Upper lobe of right lung (tissue), 1 donor: ENCODE measurements at places on chromosomes 7 and 10.
A peak's percentile ranks its signal among the peaks of the same experiment; 100 is the strongest.

GRCh38 chr7:42347616-42348015 is 110.6 kb upstream of the GLI3 start:
- DNase-seq = no peak
- no peak overlapping the region for H3K4me3 ChIP-seq
- H3K27me3 ChIP-seq = no peaks in the 10 kb centered on the region
- H3K36me3 ChIP-seq = no peaks in the 10 kb centered on the region
- no peaks in the 10 kb centered on the region for H3K4me1 ChIP-seq

GRCh38 chr7:22110881-22111280 is 165.2 kb upstream of the CDCA7L start:
- no peak overlapping the region for H3K4me3 ChIP-seq
- H3K4me1 ChIP-seq = no peaks in the 10 kb centered on the region
- no peak overlapping the region for H3K27ac ChIP-seq
- H3K27me3 ChIP-seq = no peaks in the 10 kb centered on the region
- no peak for DNase-seq
- H3K36me3 ChIP-seq = no peaks in the 10 kb centered on the region

- no peak for DNase-seq
- H3K27ac ChIP-seq = no peak within 1 kb of the TSS
- no peaks in the 10 kb centered on the region for H3K4me1 ChIP-seq
- no peaks in the 10 kb centered on the region for H3K36me3 ChIP-seq
- H3K4me3 ChIP-seq = no peak within 1 kb of the TSS
- peaks cover 9% of the 10 kb centered on the region for H3K27me3 ChIP-seq
Observed at GRCh38 chr10:96358851-96359540, at the start of gene OPALIN. OPALIN (minus strand) TSS chr10:96359002; CDS start chr10:96358896, 106 bp downstream.

DNA sequence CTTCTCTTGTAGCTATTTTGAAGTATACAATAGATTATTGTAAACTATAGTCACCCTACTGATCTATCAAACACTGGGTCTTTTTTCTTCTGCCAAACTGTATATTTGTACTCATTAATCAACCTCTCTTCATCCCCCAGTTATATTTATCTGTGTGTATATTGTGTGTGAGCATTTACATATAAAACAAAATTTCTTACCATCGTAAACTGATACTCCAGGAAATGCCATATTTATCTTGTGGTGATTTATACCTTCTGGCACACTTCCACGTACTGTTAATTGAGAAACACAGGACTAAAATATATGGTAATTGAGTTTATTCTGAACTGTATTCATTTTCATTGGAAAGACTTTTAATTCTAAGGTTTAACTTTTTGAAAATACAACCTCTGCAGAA is 18.9 kb downstream of the ANLN start:
- H3K4me1 ChIP-seq = no peaks in the 10 kb centered on the region
- H3K27me3 ChIP-seq = no peaks in the 10 kb centered on the region
- H3K4me3 ChIP-seq = no peak overlapping the region
- no peak for DNase-seq

GRCh38 chr10:132716691-132717490 is 69.1 kb downstream of the NKX6-2 start:
- H3K4me1 ChIP-seq = no peaks in the 10 kb centered on the region
- peak; percentile 37 for DNase-seq
- H3K27me3 ChIP-seq = no peaks in the 10 kb centered on the region
- H3K36me3 ChIP-seq = peaks cover 6% of the 10 kb centered on the region
- no peak overlapping the region for H3K27ac ChIP-seq

GRCh38 chr7:106793015-106793975 is 71.8 kb upstream of the PIK3CG start:
- H3K27ac ChIP-seq = no peak overlapping the region
- no peak overlapping the region for H3K4me3 ChIP-seq
- DNase-seq = no peak
- no peaks in the 10 kb centered on the region for H3K36me3 ChIP-seq

- no peaks in the 10 kb centered on the region for H3K4me1 ChIP-seq
- H3K27me3 ChIP-seq = no peaks in the 10 kb centered on the region
- H3K36me3 ChIP-seq = no peaks in the 10 kb centered on the region
- no peak overlapping the region for H3K4me3 ChIP-seq
- DNase-seq = no peak
Observed at GRCh38 chr10:83673316-83673715, 466.0 kb upstream of the GHITM start.

DNA sequence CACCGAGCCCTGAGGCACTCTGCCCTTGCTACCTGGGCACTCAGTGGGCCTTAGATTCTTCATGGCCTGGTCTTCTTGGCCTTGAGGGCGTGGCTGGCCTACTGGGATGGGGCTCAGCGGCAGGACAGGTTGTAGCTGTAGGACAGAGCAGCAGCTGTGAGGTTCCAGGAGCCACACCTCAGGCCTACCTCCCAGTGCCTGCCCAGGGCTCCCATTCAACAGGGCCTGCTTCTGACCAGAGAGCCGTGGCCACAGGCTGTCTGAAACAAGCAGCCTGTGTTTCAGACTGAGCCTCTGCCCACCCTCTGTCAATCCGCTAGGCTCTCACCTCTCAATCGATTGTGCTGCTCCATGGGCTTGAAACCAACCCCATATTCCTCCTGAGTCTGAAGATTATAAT is 928.0 kb upstream of the ZNF722 start:
- no peak overlapping the region for H3K4me3 ChIP-seq
- H3K27me3 ChIP-seq = no peaks in the 10 kb centered on the region

DNA sequence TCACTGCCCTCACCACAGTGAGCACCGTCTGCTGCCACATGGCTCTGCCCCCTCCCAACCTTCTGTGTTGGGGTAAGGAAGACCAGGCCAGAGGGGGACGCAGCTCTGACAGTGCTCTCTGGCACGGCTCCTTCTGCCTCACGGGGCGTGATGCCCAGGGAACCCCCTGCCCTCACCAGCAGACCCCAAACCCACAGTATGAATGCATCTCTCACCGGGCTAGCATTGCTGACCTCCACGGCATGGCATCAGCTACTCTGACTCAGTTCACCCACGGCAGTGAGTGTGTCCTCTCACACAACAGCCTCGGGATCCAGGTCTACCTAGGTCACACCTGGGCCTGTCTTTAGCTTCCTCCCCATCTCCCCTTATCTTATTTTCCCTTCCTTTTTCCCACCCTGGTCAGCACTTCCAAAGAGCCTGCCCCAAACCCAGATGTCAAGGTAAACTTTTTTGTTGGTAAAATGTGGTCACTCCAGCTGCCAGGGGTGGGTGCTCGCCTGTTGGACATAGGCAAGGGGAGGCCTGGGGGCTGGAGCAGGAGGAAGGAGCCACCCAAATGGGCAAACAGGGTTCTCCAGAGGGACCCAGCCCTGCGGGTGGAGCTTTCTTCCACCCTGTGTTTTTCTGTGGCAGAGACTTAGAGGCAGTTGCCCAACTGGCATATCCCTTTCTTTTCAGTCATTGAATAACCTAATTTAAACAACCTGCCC is 4.4 kb downstream of the CALML3 start:
- H3K36me3 ChIP-seq = no peaks in the 10 kb centered on the region
- no peaks in the 10 kb centered on the region for H3K27me3 ChIP-seq
- H3K27ac ChIP-seq = no peak overlapping the region
- H3K4me1 ChIP-seq = no peaks in the 10 kb centered on the region

DNA sequence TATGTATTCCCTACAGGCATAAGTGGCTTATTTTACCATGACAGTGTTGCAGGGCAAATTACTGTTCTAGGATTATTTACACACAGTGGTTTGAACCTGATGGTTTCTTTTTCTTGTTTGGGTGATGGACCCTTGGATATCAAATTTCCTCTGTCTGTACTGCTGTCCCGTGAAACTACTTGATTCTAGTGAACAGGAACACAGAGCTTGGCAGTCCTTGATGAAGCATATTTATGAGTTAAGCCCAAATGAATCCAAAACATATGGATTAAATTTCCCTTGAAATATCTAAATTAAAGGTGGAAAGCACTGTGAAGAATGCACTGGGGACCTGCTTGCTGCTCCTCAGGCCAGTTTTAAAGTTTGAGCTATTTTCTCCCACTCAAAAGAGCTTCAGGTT is 635.3 kb downstream of the INHBA start:
- H3K4me1 ChIP-seq = no peaks in the 10 kb centered on the region
- no peaks in the 10 kb centered on the region for H3K36me3 ChIP-seq
- H3K27ac ChIP-seq = no peak overlapping the region
- H3K27me3 ChIP-seq = no peaks in the 10 kb centered on the region

GRCh38 chr10:61140765-61141392 is 196.9 kb upstream of the RHOBTB1 start:
- no peak overlapping the region for H3K4me3 ChIP-seq
- H3K27ac ChIP-seq = no peak overlapping the region
- no peak for DNase-seq
- H3K36me3 ChIP-seq = no peaks in the 10 kb centered on the region

DNA sequence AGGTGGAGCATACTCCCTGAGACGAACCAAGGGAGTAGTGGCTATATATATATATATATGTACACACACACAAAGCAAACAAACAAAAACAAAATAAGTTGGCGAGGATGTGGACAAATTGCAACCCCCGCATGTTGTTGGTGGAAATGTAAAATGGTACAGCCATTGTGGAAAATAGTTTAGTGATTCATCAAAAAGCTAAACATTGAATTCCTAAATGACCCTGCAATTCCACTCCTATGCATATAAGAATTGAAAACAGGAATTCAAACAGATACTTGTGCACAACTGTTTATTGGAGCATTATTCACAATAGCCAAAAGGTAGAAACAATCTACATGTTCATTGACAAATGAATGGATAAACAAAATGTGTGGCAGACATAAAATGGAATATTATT is 407.9 kb downstream of the KCNMA1 start:
- no peak overlapping the region for H3K4me3 ChIP-seq
- H3K27ac ChIP-seq = no peak overlapping the region
- H3K27me3 ChIP-seq = no peaks in the 10 kb centered on the region

DNA sequence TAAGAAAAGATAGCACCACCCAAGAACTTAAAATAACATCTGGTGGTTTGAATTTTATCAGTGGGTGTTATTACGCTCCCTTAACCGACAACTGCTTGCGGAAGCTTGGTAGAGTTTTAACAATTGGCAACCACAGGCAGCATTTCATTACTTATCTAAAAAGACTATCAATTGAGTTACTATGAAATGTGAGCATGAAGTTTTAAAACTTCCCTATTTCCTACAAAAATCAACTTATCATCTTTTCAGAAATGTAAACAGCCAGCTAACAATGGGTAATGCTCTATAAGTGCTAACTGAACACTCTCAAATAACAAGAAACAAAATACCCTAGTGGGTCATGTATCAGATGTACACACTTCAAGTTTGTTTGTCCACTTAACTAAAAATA is 68.8 kb downstream of the OSBPL3 start:
- H3K27ac ChIP-seq = no peak overlapping the region
- H3K27me3 ChIP-seq = no peaks in the 10 kb centered on the region
- no peaks in the 10 kb centered on the region for H3K36me3 ChIP-seq
- H3K4me1 ChIP-seq = no peaks in the 10 kb centered on the region
- no peak for DNase-seq

- no peaks in the 10 kb centered on the region for H3K36me3 ChIP-seq
- no peak for DNase-seq
- no peak overlapping the region for H3K4me3 ChIP-seq
- H3K27ac ChIP-seq = no peak overlapping the region
Observed at GRCh38 chr7:35411331-35411730, 157.4 kb upstream of the TBX20 start.

DNA sequence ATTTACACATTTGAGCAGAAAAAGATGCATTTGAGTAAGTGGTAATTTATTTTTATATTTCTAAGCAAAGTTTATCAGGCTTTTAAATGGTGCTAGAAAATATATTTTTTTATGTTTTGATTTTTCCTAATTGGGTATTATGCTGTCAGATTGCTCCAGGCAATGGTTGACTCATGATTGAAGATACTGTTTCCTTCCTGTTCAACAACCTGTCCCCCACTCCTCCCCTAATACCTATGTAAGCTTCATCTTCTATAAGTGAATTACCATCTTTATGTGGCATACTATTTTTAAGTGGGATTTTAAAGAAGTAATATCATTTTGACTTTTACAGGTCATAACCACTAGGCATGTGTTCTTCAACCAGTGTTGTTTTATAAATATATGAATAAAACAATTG is 21.4 kb downstream of the TSPAN13 start:
- no peaks in the 10 kb centered on the region for H3K36me3 ChIP-seq
- no peak overlapping the region for H3K27ac ChIP-seq
- no peak for DNase-seq
- H3K4me3 ChIP-seq = no peak overlapping the region
- no peaks in the 10 kb centered on the region for H3K27me3 ChIP-seq

DNA sequence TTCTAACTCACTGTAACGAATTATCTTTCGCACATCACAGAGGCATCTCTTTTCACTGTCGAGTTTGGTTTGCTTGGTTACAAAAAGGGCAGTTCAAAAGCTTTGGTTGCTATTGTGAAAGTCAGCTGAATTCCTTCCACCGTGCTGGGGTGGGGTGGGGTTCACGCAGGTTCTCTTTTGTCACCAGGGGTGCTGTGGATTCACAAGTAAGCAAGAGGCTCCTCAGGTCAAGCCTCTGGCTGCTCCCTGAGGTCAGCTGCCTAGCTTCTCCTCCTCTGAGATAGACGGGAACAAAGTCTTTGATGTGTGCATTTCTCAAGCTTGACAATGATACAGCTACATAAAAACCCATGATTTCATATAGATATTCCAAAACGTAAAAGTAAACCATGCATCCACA is 47.7 kb downstream of the EGFR start:
- no peak for DNase-seq
- H3K27me3 ChIP-seq = no peaks in the 10 kb centered on the region
- no peaks in the 10 kb centered on the region for H3K36me3 ChIP-seq
- peak overlapping the region; percentile 72 for H3K27ac ChIP-seq

- no peaks in the 10 kb centered on the region for H3K27me3 ChIP-seq
- peaks cover 10% of the 10 kb centered on the region for H3K36me3 ChIP-seq
- no peak for DNase-seq
Observed at GRCh38 chr7:141593134-141593533, 41.9 kb downstream of the AGK start.

- DNase-seq = peak; percentile 63
- H3K36me3 ChIP-seq = no peaks in the 10 kb centered on the region
- no peak overlapping the region for H3K27ac ChIP-seq
- H3K4me1 ChIP-seq = no peaks in the 10 kb centered on the region
- H3K27me3 ChIP-seq = no peaks in the 10 kb centered on the region
Observed at GRCh38 chr10:46293832-46294640, 7.2 kb downstream of the ANTXRL start.

DNA sequence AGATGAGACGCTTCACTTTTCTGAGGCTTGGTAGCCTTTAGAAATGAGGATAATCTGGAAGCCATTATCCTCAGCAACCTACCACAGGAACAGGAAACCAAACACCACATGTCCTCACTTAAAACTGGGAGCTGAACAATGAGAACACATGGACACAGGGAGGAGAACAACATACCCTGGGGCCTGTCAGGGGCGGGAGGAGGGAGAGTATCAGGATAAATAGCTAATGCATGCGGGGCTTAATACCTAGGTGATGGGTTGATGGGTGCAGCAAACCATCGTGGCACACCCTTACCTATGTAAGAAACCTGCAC is 48.9 kb downstream of the LRGUK start:
- no peak for DNase-seq
- H3K27me3 ChIP-seq = no peaks in the 10 kb centered on the region
- H3K27ac ChIP-seq = no peak overlapping the region
- H3K4me3 ChIP-seq = no peak overlapping the region
